ENCODE measurements at places on chromosomes 6 and 20.

DNA sequence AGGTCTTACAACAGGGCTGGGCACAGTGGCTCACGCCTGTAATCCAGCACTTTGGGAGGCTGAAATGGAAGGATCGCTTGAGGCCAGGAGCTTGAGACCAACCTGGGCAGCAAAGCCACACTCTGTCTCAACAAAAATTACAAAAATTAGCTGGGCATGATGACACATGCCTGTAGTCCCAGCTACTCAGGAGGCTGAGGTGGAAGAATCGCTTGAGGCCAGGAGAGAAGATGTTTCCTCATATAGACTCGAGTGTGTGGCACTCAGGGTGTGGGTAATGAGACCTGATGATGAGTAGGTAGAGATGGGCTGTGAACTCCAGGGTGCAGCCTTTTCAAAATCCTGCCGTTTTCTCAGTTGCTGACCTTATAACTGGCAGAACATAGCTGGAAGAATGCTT, 125.3 kb upstream of the FOXO3 start:
- H3K36me3 ChIP-seq, result no peaks in the 10 kb centered on the region
- H3K4me3 ChIP-seq, result no peak overlapping the region

- no peak overlapping the region for H3K27ac ChIP-seq
- H3K36me3 ChIP-seq, result no peaks in the 10 kb centered on the region
- no peaks in the 10 kb centered on the region for H3K4me1 ChIP-seq
- H3K27me3 ChIP-seq, result no peaks in the 10 kb centered on the region
- H3K4me3 ChIP-seq, result no peak overlapping the region
- DNase-seq, result no peak
Measured at GRCh38 chr20:14134004-14134403, 138.7 kb downstream of the MACROD2 start.

GRCh38 chr6:143222801-143223231, 162.1 kb downstream of the AIG1 start:
- H3K4me1 ChIP-seq, result no peaks in the 10 kb centered on the region
- DNase-seq, result no peak
- H3K4me3 ChIP-seq, result no peak overlapping the region
- no peaks in the 10 kb centered on the region for H3K36me3 ChIP-seq
- no peaks in the 10 kb centered on the region for H3K27me3 ChIP-seq

GRCh38 chr20:32329817-32330554, 28.1 kb upstream of the ASXL1 start:
- no peaks in the 10 kb centered on the region for H3K27me3 ChIP-seq
- H3K4me1 ChIP-seq, result no peaks in the 10 kb centered on the region
- no peak overlapping the region for H3K4me3 ChIP-seq
- H3K36me3 ChIP-seq, result peaks cover 35% of the 10 kb centered on the region
- no peak for DNase-seq
- H3K27ac ChIP-seq, result no peak overlapping the region

DNA sequence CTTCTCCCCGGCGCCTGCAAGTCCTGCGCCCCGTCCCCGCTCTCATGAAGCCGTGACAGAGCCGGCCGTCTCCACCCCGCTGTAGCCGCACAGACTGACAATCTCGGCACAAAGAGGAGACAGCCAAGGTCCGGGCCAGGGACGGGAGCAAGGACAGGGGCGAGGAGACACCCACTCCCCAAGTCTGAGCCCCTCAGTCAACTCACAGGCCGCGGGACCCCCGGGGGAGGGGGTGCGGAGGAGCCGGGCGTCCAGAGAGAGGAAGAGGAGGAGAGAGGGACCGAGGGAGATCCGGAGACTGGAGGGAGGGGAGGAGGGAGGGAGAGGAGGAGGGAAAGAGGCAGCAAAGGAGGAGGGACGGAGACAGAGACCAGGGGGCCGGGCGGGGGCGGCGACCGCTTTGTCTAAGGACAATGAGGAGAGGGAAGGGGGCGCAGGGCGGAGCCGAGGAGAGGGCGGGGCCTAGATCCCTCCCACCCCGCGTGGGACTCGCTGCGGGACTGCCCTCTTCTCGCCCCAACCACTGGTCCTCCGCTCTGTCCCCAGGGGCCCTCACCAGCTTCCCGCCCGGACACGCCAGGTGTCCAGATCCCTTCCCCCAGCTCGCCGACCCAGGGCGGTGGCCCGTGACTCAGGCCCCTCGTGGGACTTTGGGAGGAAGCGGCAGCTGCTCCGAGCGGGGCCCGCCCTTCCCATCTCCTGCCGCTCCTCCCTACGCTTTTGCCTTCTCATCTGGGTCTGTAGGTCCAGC, 638 bp upstream of the PPP1R18 start:
- peak overlapping the region; percentile 64 for H3K4me3 ChIP-seq
- H3K4me1 ChIP-seq, result peaks cover 49% of the 10 kb centered on the region
- H3K36me3 ChIP-seq, result no peaks in the 10 kb centered on the region
- peak overlapping the region; percentile 94 for H3K27ac ChIP-seq
- DNase-seq, result peak; percentile 99
- no peaks in the 10 kb centered on the region for H3K27me3 ChIP-seq

DNA sequence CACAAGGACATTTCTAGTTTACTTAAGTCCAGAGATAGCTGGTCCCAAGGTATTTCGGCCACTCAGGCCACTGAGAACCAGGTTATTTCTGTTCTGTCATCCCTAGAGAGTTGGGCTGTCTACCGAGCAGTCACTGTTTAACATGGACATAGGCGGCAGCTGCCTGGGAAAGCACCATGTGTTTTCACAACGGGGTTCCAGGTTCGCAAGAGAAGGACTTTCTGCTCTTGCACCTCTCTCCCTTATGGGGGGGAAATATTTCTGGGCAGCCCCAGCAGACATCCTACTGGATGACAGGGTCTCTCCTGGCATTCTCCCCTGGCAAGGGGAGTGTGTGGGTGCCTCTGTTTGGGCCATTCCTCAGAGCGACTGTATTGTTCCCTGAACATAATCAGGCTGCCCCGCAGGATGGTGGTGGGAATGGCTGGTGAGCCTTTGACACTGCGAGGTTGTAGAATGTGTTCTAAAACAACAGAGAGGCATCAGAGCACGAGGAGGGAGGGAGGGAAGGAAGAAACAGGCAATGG, 64.4 kb upstream of the DUSP22 start:
- DNase-seq, result no peak
- H3K4me3 ChIP-seq, result no peak overlapping the region
- H3K27me3 ChIP-seq, result peaks cover 12% of the 10 kb centered on the region
- no peaks in the 10 kb centered on the region for H3K36me3 ChIP-seq
- no peak overlapping the region for H3K27ac ChIP-seq

DNA sequence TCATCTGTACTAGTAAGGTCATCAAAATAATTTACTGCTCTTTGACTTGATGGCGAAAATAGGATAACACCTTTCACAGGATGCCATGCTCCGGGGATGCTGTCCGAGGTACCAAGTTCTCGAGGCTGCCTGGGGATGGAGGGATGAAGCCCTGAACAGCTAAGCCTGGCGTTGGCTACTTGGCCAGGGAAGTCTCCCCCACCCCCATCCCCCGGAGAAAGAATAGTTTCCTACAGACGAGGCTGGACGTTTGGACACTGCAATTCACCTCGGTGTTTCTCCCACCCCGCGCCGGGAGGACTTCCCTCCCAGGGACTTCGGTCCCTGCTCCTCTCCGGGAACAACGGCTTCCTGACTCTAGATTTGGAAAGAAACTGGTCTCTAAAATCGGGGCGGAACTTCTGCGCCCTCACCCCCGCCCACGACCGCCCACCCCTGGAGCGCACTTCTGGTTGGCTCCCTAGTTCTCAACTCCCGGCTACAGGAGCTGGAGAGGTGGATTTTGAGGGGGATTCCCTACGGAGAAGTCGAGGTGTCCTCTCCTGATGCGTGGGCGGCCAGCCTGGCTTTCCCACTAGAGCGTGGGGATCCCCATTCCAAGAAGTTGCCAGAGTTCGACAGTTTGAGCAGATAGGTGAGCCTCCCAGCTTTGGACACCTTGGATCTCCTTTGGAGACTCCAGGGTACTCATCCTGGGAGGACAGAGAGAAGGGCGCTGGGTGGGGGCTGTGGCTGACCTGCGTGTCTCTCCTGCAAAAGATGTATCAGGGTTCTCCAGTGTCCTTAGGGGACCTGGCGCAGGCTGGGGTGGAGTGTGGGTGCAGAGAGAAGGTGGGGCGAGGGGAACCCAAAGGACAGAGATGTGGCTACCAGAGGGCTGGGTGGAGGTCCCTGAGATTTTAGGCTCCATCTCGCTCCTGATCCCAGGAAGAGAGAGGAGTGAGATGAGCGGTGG, 1.1 kb downstream of the PCSK2 start:
- DNase-seq, result no peak
- H3K27me3 ChIP-seq, result no peaks in the 10 kb centered on the region
- no peak overlapping the region for H3K27ac ChIP-seq
- H3K4me1 ChIP-seq, result peaks cover 18% of the 10 kb centered on the region
- no peak overlapping the region for H3K4me3 ChIP-seq

GRCh38 chr20:47801759-47802158, 16.5 kb upstream of the SULF2 start:
- H3K27ac ChIP-seq, result no peak overlapping the region
- H3K4me1 ChIP-seq, result no peaks in the 10 kb centered on the region
- H3K27me3 ChIP-seq, result no peaks in the 10 kb centered on the region
- H3K36me3 ChIP-seq, result no peaks in the 10 kb centered on the region

GRCh38 chr6:150142097-150142669, 661 bp upstream of the PPP1R14C start:
- peaks cover 65% of the 10 kb centered on the region for H3K27me3 ChIP-seq
- H3K36me3 ChIP-seq, result no peaks in the 10 kb centered on the region
- peak overlapping the region; percentile 41 for H3K27ac ChIP-seq
- no peaks in the 10 kb centered on the region for H3K4me1 ChIP-seq

DNA sequence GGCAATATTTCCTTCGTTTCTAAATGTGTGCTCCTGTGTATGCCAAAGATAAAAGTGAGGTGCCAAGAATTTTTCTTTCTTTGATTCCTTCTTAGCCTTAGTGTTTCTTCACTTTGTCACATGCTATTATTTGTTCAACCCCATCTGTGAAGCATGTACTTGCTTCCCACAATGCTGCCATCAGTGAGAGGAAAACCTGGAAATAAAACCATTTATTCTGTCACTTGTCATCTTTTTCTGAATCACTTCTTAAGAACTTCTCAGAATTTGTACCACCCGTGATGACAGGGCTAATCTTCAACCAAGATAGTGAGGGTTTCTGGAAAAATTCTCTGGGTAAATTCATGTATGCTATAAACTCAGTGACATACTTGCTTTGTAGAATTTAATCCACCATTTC, 450.1 kb downstream of the COL12A1 start:
- no peaks in the 10 kb centered on the region for H3K27me3 ChIP-seq
- peaks cover 6% of the 10 kb centered on the region for H3K4me1 ChIP-seq
- no peak overlapping the region for H3K27ac ChIP-seq
- H3K4me3 ChIP-seq, result no peak overlapping the region

DNA sequence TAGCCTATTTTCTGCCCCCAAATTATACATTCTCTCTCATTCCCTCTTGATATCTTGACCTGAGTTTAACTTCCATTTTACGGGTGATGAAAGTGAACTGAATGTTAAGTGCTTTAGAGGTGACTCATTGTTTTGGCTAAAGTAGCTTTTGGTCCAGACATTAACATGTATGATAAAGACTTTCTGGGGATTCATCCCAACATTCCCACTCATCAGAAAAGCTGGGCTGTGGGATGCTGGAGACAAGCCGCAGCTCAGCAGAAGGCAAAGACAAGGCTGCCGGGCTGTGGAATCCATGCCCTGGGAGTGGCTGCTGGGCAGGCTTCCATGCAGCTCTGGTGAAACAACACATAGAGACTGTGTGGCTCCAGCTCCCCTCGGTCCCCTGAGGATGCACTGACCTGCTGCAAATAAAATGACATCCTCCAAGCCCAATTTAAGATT, 89.9 kb upstream of the SYNDIG1 start:
- H3K27ac ChIP-seq, result peak overlapping the region; percentile 57
- H3K4me3 ChIP-seq, result no peak overlapping the region
- no peaks in the 10 kb centered on the region for H3K27me3 ChIP-seq
- H3K4me1 ChIP-seq, result peaks cover 33% of the 10 kb centered on the region

GRCh38 chr6:75997696-75998095, 74.8 kb downstream of the IMPG1 start:
- H3K4me3 ChIP-seq, result no peak overlapping the region
- H3K27me3 ChIP-seq, result no peaks in the 10 kb centered on the region
- H3K4me1 ChIP-seq, result no peaks in the 10 kb centered on the region
- H3K27ac ChIP-seq, result no peak overlapping the region
- no peaks in the 10 kb centered on the region for H3K36me3 ChIP-seq

GRCh38 chr20:1816384-1817381, 78.5 kb upstream of the SIRPA start:
- H3K27ac ChIP-seq, result peak overlapping the region; percentile 70
- H3K36me3 ChIP-seq, result no peaks in the 10 kb centered on the region
- DNase-seq, result no peak
- no peaks in the 10 kb centered on the region for H3K27me3 ChIP-seq
- H3K4me1 ChIP-seq, result peaks cover 79% of the 10 kb centered on the region

DNA sequence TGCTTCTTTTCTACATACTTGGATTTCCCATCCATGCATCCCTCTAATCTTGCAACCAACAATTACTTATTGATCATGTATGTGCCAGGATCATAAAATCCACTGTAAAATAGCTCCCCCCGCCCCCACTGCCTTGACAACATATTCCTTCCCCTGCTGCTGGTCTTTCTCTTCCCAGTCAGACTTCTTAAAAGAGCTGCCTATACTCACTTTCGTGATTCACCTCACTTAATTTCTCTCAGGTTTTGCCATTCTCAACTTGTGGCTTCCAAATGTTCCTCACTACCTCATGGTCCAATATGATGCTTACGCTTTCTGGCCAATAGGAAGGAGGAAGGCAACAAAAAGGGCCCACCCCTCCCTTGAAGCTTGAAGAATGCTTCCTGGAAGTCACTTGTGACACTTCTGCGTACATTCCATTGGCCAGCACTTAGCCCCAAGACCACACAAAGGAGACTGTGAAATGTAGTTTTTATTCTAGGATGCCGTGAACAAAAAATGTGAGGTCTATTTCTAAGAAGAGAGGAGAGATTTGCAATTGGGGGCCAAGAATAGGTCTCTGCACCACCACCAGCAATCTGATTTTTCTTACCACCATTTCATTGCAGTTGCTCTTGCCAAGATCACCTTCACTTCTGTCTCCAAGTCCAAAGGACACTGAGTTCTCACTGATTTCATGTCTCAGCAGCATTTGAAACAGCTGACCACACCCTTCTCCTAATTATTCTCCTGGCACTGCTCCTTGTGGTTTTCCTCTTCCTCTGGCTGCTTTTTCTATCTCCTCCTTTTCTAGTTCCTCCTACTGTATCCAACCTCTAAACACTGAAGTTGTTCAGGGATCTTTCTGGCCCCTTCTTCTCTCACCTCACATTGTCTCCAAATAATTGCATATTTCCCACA, 30.8 kb downstream of the CD164 start:
- H3K4me3 ChIP-seq, result no peak overlapping the region
- peak; percentile 30 for DNase-seq
- H3K27me3 ChIP-seq, result no peaks in the 10 kb centered on the region

- no peaks in the 10 kb centered on the region for H3K4me1 ChIP-seq
- DNase-seq, result no peak
- no peaks in the 10 kb centered on the region for H3K36me3 ChIP-seq
- H3K27ac ChIP-seq, result peak overlapping the region; percentile 5
Measured at GRCh38 chr6:143224516-143224915, 163.8 kb downstream of the AIG1 start.

All from tibial artery (tissue), 4 donors.